Stimulated activated CD4-positive, alpha-beta T cell treated with anti-CD3 and anti-CD28 coated beads, Interleukin-15, amount 100 ng/mL, for 24 hours (primary cell): ENCODE measurements at places on chromosomes 4 and X.

- no peak for DNase-seq
Measured at GRCh38 chrX:49925176-49925575, 2.8 kb downstream of the CLCN5 start.

DNA sequence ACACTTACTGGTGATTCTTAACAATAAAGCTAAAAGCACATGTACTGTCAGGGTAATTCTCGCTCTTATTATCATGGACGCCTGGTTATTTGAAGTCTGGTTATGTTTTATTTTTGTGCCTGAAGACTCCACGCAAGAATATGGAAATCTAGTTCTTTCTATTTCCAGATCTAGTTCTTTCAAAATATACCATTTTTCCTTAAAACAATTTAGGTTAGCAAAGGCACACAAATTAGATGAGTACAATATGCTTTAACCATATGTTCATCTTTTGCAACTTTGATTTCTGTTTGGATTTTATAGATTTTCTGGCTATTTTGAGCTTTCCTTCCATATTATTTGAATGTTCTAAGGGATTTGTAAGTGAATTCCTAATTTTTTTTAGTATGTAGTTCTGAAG is 1783.1 kb downstream of the PCDH7 start:
- DNase-seq = no peak

GRCh38 chr4:146960634-146961033 is 15.0 kb upstream of the TTC29 start:
- DNase-seq = no peak

DNA sequence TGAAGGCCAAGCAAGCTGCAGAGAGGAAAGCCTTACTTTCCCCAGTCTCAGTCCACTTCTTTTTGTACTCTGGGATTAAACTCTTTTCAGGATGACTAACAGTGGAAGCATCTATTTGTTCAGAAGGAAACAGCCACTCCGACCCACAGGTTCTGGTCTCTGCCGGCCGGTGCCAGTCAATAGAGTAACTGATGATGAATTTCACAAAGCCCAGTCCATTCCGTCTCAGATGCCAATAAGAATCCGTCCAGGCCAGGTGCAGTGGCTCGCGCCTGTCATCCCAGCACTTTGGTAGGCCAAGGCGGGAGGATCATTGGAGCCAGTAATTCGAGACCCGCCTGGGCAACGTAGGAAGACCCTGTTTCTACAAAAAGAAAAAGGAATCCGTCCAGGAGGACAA is 58.5 kb upstream of the HELT start:
- no peak for DNase-seq

GRCh38 chr4:97330917-97331316 is 812.4 kb downstream of the STPG2 start:
- DNase-seq = no peak

DNA sequence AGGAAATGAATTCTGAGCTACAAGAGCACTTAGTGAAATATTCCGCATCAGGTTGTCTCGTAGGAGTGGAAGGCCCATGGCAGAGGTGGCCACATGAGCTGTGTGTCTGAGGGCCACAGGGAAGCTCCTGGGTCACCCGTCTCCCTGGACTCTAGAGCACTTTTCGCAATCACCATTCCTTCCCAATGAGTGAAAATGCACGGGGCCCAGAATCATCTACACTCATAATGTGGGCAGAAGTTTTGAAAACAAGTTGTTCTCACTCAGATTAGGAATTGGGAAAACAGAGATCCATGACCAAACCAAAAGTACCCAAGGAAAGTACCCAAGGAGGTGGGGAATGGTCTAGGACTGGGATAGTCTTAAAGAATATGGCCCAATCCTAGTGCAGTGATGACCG is 94.4 kb downstream of the SCD5 start:
- DNase-seq = no peak

GRCh38 chrX:79036157-79036880 is 91.1 kb downstream of the P2RY10 start:
- no peak for DNase-seq

GRCh38 chrX:39491548-39492297 is 606.0 kb downstream of the BCOR start:
- DNase-seq = peak; percentile 70

DNA sequence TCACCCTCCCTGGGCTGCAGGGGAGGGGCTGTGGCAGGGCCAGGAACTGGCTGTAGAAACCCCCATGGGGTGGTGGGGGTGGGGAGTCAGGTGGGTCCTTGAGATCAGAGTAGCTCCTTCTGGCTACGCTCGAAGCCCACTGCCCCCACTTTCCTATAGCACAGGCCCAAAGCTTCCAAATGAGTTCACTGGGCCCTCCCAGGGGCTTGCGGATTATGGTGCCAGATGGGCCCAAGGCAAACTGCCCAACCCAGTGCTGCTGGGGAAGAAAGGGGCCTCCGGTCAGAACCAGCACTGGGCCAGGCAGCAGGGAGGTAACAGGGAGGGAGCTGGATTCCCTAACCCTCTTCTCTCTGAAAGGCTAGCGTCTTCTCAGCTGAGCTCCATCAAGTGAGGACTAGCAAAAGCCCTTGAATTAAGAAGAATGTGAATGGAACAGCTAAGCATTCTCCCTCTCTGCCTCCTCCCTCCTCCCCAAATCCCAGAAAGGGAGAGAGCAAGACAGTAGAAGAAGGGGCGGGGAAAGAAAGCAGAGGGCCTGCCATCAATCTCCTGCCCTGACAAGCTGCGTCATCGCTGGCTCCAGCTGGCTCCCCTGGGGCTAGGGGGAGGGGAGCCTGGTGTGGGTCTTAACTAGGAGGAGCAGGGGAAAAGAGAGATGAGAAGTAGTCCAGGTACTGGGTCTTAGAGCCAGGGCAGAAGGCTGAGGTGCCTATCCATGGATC is 34.7 kb downstream of the FRMPD3 start:
- DNase-seq = no peak

DNA sequence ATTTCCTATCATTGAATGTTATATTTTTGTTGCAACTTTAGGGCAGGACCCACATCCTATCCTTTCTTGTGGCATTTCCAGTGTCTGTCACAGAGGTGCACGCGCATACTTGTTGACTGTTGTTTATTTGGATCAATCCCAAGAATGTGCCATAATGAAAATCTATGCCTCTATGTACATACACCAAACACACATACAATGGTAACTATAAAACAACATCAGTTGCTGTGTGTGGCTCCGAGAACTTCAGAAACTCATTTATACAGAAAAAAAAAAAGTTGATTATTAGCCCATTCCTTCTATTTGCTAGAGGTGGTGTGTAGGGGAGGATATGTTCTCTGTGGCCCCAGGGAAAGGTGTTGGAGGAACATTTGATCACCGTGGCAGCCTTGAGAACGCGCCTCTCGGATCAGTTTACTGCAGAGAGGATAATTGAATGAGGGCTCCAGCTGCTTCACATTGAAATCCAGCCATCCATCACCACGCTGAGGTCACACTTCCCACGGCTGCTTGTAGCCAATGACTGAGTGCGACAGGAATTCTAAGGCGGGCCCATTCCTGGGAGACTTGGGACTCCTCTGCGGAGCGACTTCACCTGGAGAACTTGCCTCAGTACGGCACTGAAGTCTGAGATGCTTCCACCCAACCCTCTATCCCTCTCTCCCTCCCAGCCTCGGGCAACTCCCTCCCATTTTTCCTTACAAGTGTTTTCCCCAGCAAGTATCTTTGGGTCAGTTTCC is 19.5 kb downstream of the SMPX start:
- DNase-seq = no peak

- no peak for DNase-seq
Measured at GRCh38 chr4:3209551-3210325, 39.2 kb upstream of the MSANTD1 start.

DNA sequence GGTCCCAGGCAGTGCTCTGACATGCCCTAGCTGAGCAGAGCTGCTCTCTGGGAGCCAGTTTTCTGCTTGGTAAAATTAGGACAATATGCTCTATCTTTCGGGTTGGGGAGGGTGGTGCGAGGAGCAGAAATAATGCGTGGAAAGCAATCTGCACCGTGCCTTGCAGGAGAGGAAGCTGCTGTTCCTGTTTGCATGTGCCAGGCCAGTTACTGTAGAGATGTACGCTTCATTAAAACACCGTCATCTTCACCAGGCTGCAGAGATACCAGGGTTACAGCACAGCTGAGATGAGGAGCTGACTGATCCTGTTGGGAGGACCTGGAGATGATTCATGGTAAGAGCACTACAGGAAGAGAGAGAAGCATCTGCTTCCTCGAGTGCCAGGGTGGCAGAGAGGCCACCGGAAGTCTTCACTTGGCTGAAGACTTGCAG is 29.5 kb upstream of the IRF2 start:
- DNase-seq = peak; percentile 32

GRCh38 chrX:37776987-37777325 is 2.9 kb upstream of the CYBB start:
- no peak for DNase-seq

DNA sequence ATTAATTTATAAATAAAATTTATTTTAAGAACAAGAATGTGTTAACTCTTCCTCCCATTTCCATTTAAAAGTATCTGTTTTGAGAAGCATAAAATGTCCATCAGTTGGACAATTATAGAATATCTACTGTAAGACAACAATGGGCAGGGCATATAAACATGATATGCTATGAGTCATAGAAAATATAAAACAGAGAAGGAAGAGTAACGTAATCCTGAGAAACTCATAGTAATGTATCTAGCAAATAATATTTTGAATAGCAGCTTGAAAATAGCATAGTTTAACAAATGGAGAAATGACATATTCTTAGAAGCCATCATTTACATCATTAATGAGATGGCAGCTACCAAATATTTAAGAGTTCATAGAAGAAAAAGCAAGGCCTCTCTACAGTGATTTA is 820.3 kb upstream of the PCDH10 start:
- DNase-seq = no peak

- DNase-seq = no peak
Measured at GRCh38 chrX:110786486-110786885, 9.1 kb downstream of the CHRDL1 start.

- DNase-seq = no peak
Measured at GRCh38 chr4:150573534-150573933, 8.4 kb upstream of the MAB21L2 start.

DNA sequence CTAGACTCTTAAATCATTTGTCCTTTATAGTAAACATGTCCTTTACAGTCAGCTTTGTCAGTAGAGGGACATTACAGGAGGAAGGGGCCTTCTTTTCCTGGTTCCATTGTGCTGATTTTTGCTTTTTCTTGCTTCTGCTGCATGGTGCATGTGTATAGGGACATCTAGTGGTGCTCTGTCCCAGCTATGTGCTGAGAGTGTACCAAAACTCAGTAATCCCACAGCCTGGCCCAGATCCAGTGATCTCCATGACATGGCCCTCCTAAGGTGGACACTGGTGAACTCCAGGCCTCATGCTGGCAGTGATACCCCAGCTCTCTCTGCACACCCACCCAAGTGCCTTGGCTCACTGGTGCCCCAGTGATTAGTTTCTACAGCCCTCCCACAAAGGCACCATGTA is 45.2 kb downstream of the MAGEB17 start:
- DNase-seq = no peak

DNA sequence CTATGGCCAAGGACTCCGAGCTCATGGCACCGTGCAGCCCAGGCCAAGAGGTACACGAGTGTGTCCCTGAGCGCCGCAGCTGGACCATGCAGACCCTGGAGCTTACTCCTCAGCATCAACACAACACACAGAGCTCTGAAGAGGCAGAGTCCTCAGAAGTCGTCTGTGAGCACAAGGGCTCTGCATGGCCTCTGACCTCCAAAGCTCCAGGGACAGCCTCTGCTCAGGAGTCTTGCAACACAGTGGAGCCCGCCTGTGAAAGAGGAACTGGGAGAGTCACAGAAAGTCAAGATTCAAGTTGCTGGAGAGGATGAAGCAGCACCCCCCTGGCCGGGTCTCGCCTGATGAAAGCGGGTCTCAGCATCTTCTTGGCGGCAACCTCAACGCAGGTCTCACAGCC is 2.9 kb downstream of the LRPAP1 start:
- DNase-seq = no peak

- no peak for DNase-seq
Measured at GRCh38 chr4:72205831-72206230, 174.0 kb downstream of the NPFFR2 start.

- no peak for DNase-seq
Measured at GRCh38 chr4:1202526-1203011, 30.2 kb upstream of the SPON2 start.

GRCh38 chrX:124211312-124211942 is 121.0 kb upstream of the TEX13D start:
- no peak for DNase-seq

DNA sequence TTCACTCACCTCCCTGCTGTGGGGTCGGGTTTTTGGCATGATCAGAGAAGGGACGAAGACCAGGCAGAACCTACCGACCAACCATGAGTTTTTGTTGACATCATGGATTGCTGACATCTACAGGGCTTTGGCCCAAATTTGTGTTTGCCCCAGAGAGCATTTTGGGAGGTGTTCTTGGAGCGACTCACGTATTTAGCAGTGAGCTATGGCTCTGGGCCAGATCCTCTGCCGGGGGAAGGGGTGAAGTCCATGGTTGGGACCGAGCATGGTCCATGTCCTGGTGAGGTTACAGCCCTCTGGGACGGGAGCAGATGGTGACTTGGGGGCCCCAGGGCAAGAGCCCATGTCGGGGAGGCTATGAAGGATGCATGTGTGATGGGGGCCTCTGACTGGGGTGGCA is 17.4 kb downstream of the SORCS2 start:
- no peak for DNase-seq

DNA sequence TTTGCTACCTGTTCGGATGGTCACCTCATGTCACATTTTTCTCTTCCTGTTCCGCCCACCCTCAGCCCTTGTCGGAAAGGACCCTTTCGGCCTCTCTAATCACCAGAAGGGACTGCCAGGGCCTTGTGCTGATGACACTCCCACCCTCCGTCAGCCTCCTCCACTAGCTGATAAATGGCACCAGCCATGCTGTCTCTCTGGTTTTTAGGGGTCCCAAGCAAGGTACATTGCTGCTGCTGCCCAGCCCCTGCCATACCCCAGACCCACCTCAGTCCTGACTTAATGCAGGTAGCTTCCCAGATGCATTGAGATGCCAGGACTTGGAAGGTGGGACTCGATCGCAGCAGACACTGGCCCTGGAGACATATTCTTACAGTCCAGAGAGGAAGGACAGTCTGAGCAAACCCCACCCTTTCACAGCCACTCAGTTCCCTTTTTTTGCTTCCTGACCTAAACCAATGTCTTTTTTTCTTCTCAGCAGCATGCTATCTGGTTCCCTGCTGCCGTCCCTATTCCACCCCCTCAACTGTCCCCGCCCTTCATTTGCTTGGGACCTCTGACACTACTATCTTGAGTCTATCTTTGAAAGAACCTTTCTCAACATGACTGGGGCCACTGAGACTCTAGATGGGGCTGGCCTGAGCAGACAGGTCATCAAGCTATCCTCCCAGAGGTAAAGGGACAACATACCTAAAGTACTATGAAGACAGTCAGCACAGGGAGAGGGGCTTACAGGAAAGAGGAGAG is at the start of gene BTK:
Gene BTK (minus strand): TSS at position 397 of the 747 bp plus-strand sequence. CDS start 10,907 bp downstream, outside the sequence.
- no peak for DNase-seq

DNA sequence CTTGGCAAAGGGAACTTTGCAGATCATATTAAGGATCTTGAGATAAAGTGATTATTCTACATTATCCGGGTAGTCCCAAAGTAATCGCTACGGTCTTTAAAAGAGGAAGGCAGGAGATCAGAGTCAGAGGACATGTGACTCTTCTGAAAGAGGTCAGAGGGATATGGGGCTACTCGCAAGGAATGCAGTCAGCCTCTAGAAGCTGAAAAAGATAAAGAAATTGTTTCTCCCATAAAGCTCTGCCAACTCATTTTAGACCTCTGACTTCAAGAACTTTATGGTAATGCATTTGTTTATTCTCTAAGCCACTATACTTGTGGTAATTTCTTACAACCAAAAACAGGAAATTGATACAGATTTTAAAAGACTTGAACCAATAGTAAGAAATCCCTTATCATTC is 48.6 kb downstream of the NPY5R start:
- no peak for DNase-seq

GRCh38 chr4:72390409-72390808 is 178.6 kb downstream of the ADAMTS3 start:
- no peak for DNase-seq

GRCh38 chr4:151184523-151185458 is 85.4 kb downstream of the RPS3A start:
- no peak for DNase-seq
